ENCODE measurements at places on chromosomes 1 and 21.
A peak's percentile ranks its signal among the peaks of the same experiment; 100 is the strongest.

DNA sequence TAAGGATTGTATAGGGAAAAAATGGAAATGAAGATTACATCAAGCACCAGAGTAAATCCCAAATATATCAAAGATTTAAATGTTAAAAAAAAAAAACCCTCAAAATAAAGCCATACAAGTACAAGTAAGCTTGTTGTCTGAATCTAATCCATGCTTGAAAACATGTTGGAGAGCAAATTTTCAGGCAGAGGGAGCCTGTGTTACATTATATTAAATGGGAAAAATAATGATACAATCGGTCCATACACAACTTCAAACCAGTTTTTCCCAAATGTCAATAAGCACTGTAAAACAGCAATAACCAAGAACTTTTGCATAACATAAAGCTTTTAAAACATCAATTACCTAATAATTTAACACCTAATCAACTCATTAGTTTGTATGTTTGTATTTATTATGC lies 949.4 kb upstream of the ADGRL4 start:
- no peak for DNase-seq

GRCh38 chr1:43506233-43506632 lies 24.4 kb upstream of the PTPRF start:
- no peak for DNase-seq

GRCh38 chr1:247077876-247078257 lies 744 bp downstream of the ZNF670 start:
- DNase-seq = peak; percentile 1

- DNase-seq = no peak
Measured at GRCh38 chr1:204477036-204477740, 17.4 kb downstream of the PIK3C2B start.

GRCh38 chr1:111196213-111196612 lies 4.2 kb downstream of the DENND2D start:
- DNase-seq = no peak

DNA sequence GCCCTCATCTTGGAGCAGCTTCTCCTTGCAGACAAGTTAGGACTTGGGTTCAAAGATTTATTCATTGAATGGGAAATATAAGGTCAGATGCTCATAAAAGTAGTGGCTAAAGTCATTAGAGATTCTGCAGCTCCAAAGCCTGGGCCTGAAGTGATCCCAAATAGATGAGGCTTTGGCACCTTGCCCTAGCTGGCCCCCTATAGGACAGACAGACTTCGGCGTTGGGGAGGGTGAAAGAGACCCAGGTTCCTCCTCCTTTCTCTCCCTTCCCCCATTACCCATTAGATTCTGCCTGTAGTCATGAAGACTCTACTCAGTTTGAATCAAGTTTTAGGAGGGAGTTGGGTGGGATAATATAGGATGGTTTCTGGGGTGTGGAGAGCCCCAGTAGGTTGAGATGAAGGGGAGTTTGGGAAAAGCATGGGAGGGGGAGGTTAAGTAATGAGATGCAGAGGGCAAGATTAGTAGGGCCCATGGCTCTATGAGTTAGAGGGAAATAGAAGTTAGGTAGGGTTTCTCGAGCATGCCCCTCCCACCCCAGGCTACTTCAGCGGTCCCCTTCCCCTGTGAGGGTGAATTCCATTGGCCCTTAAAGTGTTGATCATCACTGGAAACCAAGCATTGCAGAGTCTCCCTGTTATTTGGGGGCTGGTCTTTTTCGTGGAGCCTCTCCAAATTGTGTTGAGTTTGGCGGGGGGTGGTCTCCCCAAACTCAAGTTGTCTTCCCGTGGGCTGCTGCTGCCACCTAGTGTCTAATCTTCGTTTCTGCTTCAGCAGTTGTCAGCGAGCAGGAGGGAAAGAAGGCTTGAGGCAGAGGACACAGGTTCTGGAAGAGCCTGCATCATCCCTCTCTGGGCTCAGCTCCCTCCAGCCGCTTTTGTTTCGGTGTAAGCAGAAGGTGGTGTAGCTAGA lies 2.1 kb upstream of the AHDC1 start:
- peak; percentile 55 for DNase-seq

Data from CD4-positive, alpha-beta T cell treated with Interleukin-4 for 4 hours (primary cell).